NCI-H1436 treated with DMSO at 0.1 percent for 48 hours (cell line): ENCODE measurements at places on chromosomes 3 and 15.

- DNase-seq: no peak
Observed at GRCh38 chr15:75647370-75648155, at the start of gene SNX33. SNX33 (plus strand) TSS chr15:75647912; CDS start chr15:75649103, 1,191 bp downstream.

GRCh38 chr15:53328341-53328740 is 431.1 kb downstream of the WDR72 start:
- no peak for DNase-seq

GRCh38 chr15:70319466-70319865 is 221.7 kb upstream of the TLE3 start:
- no peak for DNase-seq

GRCh38 chr15:85622221-85622831 is 172.4 kb downstream of the KLHL25 start:
- no peak for DNase-seq

DNA sequence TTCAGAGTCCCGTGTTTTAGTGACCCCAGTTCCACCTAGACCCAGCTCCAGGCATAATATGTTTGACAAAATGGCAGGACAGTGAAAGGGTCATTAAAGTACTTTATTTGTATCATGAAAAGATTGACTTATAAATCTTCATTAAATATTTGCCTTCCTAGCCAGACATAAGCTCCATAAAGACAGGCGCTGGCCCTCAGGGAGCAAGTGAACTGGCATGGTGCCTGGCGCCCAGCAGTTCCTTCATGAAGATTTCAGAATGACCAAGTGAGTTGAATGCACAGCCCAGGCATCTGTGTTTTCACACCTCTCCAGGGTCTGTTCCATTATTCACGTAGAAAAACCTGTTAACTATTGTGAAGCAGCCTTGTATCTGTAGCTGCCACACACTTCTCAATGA is 166.2 kb downstream of the GAP43 start:
- DNase-seq: no peak

DNA sequence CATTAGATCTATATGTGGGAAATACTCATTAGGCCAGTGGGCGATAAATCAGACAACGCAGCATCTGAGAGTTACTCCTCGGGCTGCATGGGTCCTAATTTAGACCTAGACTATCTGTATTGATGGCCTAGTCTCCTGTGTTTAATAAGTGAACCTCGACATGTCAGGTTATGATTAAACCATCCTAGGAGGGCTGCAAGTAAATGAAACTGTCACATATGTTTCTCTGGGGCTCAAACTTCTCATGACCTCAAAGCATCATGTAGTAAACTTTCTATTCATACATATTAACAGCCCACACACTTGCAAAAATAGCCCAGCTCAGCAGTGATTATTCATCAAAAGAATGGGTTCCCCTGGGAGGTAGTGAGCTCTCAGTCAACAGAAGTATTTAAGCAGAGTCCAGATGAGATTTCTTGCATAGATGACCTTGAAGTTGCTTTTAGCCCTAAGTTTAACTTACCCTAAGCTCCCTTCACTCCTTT is 51.6 kb downstream of the RAB11A start:
- no peak for DNase-seq

DNA sequence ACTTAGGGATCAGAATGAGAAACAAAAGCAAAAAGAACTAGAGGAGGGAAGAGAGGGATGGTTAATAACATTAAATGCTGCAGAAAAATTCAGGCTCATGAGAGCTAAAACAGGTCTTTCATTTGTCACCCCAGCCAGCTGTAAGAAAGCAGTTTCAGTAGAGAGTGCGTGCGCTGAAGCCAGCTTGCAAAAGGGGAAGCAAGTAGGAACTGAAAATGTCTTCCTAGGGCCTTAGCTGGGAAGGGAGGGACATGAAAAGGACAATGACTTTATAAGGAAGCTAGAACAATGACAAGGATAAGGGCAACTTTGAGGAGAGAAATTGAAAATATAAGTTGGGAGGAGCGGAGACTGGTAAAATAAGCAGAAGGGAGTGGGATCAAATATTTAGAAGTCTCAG is 3.1 kb downstream of the CIAO2A start:
- DNase-seq: no peak

DNA sequence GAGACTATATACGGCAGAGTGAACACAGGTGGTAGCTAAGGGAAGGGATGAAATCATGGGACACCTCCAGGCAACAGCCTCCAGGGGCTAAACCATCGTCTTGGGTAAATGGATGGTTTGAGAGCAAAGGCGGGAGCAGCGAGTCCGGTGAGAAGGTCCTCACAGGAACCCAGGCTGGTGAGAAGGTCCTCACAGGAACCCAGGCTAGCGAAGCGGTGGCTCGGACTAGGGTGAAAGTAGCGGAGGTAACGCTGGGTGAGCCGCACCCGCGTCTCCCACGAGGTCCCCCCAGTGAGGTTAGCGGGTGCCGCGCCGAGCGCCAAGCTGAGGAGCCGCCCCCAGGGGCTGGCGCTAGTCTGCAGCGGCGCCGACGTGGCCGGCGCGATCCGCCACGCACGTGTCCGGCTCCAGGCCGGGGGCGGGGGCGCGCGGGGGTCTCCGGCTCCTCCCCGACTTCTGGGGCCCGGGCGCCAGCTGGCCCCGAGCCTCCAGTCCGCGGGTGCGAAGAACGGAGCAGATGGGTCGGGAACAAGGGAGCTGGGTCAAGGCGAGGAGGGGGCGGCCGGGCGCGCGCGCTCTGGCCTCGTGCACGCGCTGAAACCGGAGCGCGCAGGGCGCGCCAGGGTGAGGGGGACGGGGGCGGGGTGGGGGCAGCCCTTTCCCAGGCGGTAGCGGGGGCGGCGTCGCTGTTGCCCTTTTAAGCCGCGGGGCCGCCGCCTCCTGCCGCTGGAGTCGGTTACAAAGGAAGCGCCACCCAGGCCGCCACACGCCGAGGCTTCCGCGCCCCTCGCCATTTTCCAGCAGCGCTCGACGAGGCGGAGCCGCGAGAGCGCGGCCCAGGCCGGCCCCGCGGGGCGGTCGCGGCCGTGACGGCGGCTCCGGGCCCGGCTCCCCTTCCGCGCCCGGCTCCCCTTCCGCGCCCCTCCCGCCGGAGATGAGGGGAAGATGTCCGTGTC is at the start of gene UBE2Q2:
UBE2Q2 (plus strand) TSS at position 726 of the 956 bp plus-strand sequence; CDS start at position 946, 220 bp downstream.
- DNase-seq: no peak

DNA sequence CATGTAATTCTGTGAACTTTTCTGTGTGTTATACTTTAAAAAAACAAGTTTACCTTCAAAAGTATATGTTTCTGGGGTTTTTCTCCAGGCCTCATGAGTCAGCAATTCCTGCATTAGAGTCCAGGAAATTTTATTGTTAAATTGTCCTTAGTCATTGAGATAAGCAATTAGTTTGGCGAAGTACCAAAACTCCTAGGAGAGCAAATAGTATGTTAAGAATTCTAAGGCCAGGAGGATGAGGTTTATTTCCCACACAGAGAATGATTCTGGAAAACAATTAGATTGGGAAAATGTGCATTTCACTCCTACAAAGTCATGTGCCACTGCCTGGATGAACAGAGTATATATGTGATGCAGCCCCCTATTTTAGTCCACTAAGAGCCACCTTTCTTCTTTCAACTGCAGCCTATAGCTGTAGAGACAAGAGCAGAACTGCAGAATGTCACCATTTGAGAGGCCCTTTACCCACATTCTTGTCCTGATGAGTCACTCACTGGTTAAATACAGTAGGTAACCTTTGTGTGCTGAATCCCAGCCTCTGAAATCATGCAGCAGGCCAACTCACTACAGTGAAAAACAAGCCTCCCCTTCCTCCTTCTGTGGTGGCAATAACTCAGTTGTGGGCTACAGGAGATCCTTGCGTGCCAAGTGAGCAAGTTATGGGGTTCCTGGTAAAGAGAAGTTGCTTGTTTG is 452.8 kb upstream of the THBS1 start:
- DNase-seq: no peak

DNA sequence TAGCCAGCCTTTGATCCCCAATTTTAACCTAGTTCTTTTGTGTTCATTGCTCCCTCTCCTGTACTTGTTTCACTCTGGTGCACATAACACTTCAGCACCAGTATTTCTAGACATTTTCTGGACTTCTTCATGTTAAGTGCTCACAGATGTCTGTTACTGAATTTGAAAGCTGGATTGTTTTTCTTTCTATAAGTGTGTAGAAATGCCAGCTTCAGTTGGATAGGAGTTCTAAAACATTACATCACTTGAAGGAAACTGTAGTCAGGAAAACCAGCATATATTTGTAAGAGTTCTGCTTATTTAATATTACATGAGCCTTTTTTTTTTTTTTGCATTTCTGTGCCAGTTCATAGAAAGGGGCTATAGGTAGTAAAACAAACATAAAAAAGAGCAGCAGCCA is 21.6 kb downstream of the QTRT2 start:
- no peak for DNase-seq

- no peak for DNase-seq
Observed at GRCh38 chr3:25910997-25911396, 121.1 kb downstream of the OXSM start.

DNA sequence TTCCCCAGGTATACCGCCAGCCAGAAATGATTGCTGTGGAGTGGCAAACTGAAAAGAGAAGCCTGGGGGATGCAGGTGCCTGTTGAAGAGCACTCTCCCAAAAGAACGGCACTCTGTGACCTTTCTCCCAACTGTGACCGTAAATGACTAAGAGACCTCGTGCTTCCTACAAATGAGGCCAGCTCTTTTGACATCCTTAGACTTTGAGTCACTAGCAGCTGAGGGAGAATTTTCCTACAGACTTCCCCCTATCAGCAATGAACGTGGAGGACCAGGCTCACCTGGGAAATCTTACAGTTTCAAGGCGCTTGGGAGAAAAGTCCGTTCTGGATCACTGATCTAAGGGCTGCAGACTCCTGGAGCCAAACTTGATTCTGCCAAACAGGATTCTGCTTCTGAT is 8.6 kb downstream of the AQP9 start:
- no peak for DNase-seq

GRCh38 chr3:171915275-171915674 is 72.1 kb downstream of the TMEM212 start:
- no peak for DNase-seq

DNA sequence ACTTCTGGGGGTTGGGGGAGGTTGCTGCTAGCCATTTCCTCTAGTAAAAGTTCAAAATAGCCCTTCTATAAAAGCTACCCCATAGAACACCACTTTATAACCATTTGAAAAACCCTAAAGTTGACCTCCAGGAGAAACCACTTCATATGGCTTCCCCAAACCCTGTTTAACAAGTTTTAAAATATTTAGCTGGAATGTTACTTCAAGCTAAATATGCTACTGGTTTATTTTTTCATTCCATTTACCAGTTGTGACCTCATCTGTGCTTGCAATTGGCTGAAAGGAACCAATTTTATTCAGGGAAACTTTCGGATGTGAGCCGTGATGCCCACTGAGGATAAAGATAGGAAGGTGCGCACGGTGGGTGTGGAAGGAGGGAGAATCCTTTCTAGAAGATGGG is 221.3 kb downstream of the SUCLG2 start:
- DNase-seq: no peak

- no peak for DNase-seq
Observed at GRCh38 chr3:29693863-29694262, 413.0 kb downstream of the RBMS3 start.

GRCh38 chr15:86929461-86929860 is 849.8 kb downstream of the AGBL1 start:
- DNase-seq: no peak

DNA sequence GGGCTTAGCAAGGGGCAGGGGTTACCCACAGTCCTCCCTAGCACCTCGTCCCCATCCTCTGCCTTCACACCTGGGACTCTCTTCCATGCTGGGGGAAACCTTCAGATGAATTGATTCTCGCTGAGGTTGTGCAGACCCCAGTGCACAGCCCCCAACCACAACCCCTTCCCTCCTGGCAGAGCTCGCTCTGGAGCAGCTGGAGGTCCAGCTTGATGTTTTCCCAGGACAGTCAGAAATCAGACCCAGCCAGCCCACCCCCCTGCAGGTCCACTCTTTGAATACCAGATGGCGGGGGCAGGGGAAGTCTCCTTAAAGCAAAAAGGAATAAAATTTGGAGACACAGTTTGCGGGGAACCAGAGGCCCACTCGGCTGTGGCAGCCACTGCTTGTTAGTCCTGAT is 234.4 kb downstream of the XXYLT1 start:
- DNase-seq: no peak

DNA sequence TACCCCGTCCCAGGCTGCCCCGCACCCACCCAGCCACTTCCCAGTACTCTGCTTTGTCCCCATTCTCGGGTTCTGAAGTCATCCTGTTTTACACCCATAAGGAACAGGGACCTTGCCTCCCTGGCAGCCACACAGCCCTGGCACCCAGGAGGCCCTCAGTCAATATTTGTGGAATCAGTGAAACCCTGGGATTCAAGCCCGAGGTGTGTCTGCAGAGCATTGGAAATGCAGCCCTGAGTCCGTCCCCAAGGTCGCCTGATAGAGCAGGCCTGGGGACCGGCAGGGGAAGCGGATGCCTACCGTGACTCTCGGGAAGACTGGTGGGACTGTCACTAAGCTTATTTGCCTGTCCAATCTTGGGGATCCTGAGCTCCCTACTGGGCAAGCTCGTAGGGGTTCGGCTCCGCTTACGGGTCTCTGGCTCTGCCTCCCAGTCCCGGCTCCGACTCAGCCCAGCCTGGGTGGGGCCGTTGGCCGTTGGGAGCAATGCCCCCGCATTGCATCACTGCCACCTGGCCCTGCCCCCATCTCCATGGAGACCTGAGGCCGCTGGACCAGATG is 64.4 kb upstream of the TAMM41 start:
- DNase-seq: no peak

DNA sequence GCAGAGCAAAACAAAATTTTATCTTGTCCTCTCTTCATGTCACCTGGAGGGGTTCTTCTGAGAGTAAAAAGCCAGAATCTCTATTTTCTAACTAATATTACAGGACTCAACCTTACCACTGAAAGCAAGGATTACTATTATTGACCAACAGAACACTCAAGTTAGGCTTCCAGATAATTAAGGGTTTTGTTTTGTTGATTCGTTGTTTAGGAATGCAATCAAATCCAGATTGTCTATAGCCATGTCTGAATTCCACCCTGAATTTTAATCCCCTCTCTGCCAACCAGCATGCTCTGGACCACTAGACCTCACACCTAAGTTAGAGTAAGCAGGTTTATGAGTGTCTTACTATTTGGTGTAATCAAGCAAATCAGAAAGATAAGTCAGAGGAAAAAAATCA is 90.7 kb downstream of the PEAK1 start:
- no peak for DNase-seq

DNA sequence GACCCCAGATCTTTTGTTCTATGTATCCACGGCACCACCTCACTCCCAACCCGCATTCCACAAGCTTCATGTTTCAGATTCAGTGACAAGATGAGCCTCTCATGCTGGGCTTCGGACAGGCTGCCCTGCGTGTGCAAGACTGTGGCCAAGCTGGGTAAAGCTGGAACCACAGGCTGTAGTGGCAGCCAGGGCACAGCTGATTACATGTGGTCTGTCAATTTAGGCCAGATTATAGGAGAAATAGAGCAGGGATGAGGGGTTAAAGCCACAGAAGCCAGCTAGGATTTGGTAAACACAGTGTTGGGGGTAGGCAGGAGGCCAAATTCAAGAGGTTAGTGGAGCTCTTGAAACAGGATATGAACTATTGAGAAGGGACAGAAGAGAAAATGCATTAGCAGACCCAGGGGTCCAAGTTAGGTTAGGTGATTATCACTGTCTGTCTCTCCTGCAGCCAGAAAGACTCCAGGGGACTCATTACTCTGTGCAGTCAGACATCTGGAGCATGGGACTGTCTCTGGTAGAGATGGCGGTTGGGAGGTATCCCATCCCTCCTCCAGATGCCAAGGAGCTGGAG is 12.9 kb downstream of the SNAPC5 start:
- DNase-seq: no peak
